ENCODE measurements at places on chromosomes 16 and 17. TPM values are rescaled to one million over a fixed set of nuclear protein-coding genes. Genes with fewer than 3 reads are reported as not detected.

- H3K36me3 ChIP-seq, result peaks cover 23% of the 10 kb centered on the region
- H3K27me3 ChIP-seq, result no peaks in the 10 kb centered on the region
- no peak overlapping the region for H3K27ac ChIP-seq
- H3K4me3 ChIP-seq, result no peak overlapping the region
Measured at GRCh38 chr17:50955667-50956120, 89.5 kb upstream of the TOB1 start.

DNA sequence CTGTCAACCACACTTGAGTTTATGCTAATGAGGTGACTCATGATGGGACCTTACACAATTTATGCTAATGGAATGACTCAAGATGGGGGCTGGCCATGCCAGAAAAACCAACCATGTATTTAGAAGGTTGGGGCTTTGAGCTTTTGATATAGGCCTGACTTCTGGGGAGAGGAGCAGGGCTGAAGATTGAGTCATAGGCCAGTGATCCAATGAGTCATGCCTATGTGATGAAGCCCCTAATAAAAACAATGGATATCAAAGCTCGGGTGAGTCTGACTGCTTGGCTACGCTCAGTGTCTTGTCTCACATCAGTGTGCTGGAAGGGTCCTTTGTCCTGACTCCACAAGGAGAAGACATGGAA lies 7.3 kb downstream of the MFSD6L start:
- H3K36me3 ChIP-seq, result no peaks in the 10 kb centered on the region
- no peak overlapping the region for H3K27ac ChIP-seq
- no peak overlapping the region for H3K4me3 ChIP-seq

RPAIN gene
- total RNA-seq, result 83.4 TPM

DNA sequence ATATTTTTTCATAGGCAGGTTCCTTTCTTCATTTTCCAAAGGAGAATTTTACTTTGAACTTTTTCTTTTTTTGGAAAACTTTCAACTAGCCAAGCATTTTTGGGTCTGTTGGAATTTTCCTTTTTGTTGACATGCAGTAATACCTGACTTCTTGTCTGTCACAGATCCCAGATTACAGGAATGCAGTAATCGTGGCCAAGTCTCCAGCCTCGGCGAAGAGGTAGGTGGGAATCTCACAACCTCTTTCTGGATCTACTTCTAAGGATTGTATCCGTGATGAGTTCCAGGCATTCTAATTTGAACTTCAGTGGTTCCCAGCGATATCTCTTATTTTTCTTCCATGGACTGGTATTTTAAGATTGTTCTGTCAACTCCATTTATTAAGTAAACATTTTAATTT lies 31.7 kb downstream of the PRPSAP2 start:
- H3K4me3 ChIP-seq, result no peak overlapping the region
- no peak overlapping the region for H3K27ac ChIP-seq
- no peaks in the 10 kb centered on the region for H3K27me3 ChIP-seq
- DNase-seq, result no peak

PEX12 gene
- total RNA-seq, result 4.8 TPM

CSH1 gene
- not detected for total RNA-seq

GRCh38 chr17:41054025-41054424 lies 1.0 kb downstream of the KRTAP2-2 start:
- H3K4me3 ChIP-seq, result no peak overlapping the region
- no peak overlapping the region for H3K27ac ChIP-seq
- H3K36me3 ChIP-seq, result no peaks in the 10 kb centered on the region
- H3K4me1 ChIP-seq, result peaks cover 21% of the 10 kb centered on the region

DNA sequence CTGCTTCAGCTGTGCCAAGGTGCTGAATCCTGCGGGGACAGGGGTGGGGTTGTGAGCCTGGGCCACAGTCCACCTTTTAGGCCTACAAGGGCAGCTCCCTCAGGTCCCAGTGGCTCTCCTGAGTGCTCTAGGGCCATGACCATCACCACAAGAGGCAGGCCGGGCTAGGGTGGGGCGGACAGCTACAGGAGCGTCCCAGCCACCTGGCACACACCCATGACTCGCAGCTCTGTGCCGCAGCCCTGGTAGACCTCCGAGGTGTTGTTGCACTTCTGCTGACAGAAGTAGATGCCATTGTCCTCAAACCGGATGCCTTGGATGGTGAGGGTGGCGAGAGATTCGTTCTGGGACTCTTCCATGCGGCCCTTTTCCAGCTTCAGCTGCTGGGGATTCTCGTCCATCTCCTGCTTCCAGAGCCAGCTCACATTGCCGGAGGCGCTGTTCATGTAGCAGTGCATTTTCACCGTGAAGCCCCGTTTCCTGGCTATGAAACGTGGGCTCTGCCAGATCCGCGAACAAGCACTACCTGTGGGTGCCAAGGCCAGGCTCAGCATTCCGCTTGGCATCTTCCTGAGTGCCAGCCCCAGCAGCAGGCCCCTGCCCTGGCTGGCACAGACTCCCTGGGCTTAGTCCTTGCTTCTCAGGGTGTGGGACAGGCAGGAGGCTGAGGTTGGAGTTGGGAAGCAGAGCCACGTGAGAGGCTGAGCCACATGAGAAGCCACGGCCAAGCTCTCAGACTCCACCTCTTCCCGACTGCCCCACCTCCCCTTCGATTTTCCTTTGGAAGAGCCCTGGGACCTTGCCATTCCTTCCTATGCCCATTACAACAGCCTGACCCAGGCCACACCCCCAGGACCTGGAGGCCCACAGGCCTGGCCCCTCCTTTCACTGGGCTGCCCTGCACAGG lies 2.0 kb downstream of the CD79B start:
- H3K36me3 ChIP-seq, result no peaks in the 10 kb centered on the region
- H3K4me3 ChIP-seq, result no peak overlapping the region
- no peak for DNase-seq
- no peaks in the 10 kb centered on the region for H3K27me3 ChIP-seq

GRCh38 chr17:74531231-74531761 lies at the start of gene CD300LB:
TSS of gene CD300LB (minus strand) at chr17:74531475. CDS start at chr17:74531350, 125 bp downstream.
- no peaks in the 10 kb centered on the region for H3K36me3 ChIP-seq
- peaks cover 40% of the 10 kb centered on the region for H3K27me3 ChIP-seq
- DNase-seq, result no peak
- H3K27ac ChIP-seq, result no peak within 1 kb of the TSS

GRCh38 chr16:546909-547770 lies 13.1 kb upstream of the PRR35 start:
- H3K4me1 ChIP-seq, result no peaks in the 10 kb centered on the region
- no peak for DNase-seq
- no peaks in the 10 kb centered on the region for H3K27me3 ChIP-seq
- H3K4me3 ChIP-seq, result no peak overlapping the region
- no peak overlapping the region for H3K27ac ChIP-seq
- peaks cover 45% of the 10 kb centered on the region for H3K36me3 ChIP-seq

ALOX15B gene
- not detected for total RNA-seq

CRYBA1 gene
- not detected for total RNA-seq

- DNase-seq, result no peak
- H3K4me3 ChIP-seq, result no peak overlapping the region
- H3K4me1 ChIP-seq, result peaks cover 3% of the 10 kb centered on the region
- no peaks in the 10 kb centered on the region for H3K36me3 ChIP-seq
- H3K27ac ChIP-seq, result no peak overlapping the region
Measured at GRCh38 chr17:72931163-72931562, 161.3 kb downstream of the SLC39A11 start.

GRCh38 chr17:59353936-59354755 lies 22.7 kb downstream of the YPEL2 start:
- no peak for DNase-seq
- H3K4me1 ChIP-seq, result peaks cover 49% of the 10 kb centered on the region
- H3K27me3 ChIP-seq, result no peaks in the 10 kb centered on the region

GRCh38 chr17:64262198-64262999 lies 661 bp downstream of the TEX2 start:
- H3K4me3 ChIP-seq, result peak overlapping the region; percentile 94
- no peaks in the 10 kb centered on the region for H3K36me3 ChIP-seq
- DNase-seq, result peak; percentile 58
- H3K27ac ChIP-seq, result no peak overlapping the region

DNA sequence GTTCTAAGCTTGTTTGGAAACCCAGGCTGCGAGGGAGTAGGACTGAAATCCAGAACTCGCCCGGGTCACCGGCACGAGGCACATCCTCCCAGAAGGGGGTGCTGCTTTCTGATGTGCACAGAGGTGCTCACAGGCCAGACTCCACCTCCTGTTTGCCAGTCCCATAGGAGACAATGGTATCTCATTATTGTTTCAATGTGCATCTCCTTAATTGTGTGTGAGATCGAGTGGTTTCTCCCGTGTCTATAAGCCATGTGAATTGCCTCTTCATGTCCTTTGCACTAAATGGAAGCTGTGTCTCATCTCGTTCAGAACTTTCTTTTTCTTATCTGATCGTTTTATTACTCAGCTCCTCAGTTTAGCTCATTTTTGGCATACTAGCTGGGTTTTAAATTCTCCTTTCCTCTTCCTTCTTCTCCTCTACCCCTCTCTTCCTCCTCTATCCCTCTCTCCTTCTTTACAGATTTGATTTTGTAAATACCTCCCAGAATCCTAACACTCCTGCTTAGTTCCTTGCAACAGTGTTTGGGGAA lies 32.1 kb upstream of the PRKCB start:
- no peak overlapping the region for H3K4me3 ChIP-seq
- DNase-seq, result peak; percentile 34
- H3K4me1 ChIP-seq, result peaks cover 7% of the 10 kb centered on the region
- H3K27ac ChIP-seq, result no peak overlapping the region
- no peaks in the 10 kb centered on the region for H3K36me3 ChIP-seq

ZFP3 gene
- total RNA-seq, result 0.41 TPM

Measured in SJSA1 (cell line).